PC-3 (cell line): ENCODE measurements at places on chromosomes 12 and 14.
A peak's percentile ranks its signal among the peaks of the same experiment; 100 is the strongest.

DNA sequence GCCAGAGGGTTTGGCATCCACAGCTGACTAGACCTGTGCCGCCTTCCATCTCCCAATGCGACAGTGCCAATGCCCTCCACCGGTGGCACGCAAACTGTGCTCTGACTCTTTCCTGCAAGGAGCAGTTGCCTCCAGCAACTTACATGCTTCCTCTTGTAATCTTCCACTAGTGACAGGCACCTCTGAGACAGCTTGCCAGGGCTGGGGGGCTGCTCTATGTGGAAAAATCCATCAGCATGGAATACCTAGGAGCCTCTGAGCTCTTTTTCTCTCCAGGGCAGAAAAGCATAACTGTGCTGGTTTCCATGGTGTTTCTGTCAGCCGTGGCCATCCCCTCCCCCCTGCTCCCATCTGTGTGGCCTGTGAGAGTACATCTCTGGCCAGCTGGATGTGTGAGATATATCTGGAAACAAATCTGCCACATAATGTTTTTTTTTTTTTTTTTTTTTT is 110.6 kb downstream of the MYRFL start:
- DNase-seq: no peak

DNA sequence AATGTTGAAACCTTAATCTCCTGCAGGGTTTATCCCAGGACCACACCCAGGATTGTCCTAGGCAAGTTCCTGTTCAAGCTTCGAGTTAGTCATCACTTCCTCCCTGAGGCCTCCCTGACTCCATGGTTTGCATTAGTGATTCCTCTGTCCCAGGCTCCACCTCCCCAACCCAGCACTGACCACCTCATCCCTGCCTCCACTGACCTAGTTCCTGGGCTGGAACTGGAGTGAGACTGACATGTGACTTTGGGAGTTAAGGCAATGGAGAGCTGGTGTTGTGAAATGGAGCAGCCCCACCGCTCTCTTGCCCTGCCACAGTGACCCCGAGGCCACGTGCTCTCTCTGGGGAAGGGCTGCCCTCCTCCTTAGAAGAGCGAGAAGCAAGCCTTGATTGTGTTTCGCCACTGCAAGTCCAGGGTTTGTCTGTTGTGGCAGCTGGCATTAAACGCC is 15.8 kb upstream of the DTX1 start:
- DNase-seq: peak; percentile 92

- no peak for DNase-seq
Observed at GRCh38 chr12:107519906-107520859, 165.4 kb upstream of the PWP1 start.

DNA sequence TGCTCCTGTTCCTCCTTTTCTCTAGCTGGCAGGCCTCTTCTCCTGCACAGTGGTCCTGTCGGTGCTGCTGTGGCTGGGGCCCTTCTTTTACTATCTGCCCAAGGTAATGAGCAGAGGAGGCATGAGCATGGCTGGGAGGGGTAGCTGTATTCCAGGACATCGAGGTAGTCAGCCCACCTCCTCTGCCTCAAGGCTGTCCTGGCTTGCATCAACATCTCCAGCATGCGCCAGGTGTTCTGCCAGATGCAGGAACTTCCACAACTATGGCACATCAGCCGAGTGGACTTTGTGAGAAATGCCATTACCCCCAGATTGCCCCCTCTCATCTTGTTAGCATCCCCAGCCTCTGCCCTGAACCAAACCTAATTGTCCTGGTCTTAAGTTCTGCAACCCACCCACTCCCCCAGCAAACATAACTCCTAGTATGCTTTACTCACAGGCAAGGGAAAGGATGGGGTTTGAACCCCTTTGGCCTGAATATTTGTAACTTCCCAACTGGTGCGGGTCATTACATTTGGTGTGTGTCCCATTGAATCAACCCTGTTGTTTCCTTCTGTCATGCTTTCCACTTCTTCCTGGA is 9.1 kb downstream of the B4GALNT1 start:
- no peak for DNase-seq

GRCh38 chr14:69882116-69882864 is 3.1 kb downstream of the SMOC1 start:
- DNase-seq: no peak

GRCh38 chr12:88001327-88001726 is 27.9 kb downstream of the C12orf50 start:
- DNase-seq: no peak

- DNase-seq: peak; percentile 65
Observed at GRCh38 chr12:68158432-68158831, 1.1 kb downstream of the IFNG start.
